ENCODE measurements at places on chromosomes 11 and 22.

DNA sequence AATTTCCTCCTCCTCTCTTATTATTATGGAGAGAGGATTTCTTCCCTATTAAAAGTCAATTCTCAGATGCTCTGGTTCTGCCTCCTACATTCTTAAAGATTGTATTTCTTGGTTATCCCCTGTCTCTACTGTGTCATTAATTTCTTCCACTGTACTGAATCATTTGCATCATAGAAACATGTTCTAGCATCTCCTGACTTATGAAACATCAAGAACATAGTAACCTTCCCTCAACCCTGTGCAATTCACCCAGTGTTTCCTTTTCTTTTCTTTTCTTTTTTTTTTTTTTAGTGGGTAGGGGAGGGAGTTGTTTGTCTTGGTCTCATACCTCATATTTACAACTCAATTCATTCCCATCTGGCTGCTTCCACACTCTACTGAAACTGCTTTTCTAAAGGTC is 288.0 kb upstream of the PLET1 start:
- peak; percentile 42 for DNase-seq

- no peak for DNase-seq
Observed at GRCh38 chr11:67160872-67161783, 42.1 kb downstream of the KDM2A start.

- DNase-seq = peak; percentile 67
Observed at GRCh38 chr11:77198440-77198849, 70.4 kb downstream of the MYO7A start.

DNA sequence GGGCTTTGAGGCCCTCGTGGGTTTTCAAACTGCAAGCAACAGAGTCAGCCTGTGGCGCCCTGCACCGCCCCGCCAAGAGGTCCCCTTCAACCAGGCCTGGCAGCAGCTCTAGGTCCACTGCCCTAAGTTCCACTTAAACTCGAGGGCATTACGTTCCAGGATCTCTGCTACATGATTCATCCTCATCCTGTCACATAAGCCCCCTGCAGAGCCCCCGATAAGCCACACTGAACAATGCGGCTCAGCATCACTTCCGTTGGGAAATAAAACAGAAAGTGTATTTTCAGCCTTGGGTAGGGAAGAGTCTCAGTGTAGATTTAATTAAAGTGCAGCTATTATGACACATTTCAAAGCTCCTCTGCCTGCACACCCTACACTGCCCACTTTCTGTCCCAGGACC is 24.6 kb downstream of the SULT4A1 start:
- no peak for DNase-seq

DNA sequence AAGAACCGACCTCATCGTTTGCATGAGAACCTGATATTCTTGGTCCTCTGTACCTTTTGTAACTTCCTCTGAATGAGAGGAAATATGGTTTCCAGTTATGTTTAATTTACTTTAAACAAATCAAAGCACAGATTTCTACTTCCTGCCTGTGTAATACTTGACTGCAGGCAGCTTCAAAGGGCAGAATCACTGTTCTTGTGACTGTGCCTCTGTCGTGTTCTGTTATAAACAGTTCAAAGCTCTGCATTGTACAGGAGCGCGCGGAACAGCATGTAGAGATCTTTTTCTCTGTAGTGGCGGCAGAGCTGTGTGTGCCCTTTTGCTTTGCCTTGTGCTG is 73.2 kb upstream of the CLDN5 start:
- no peak for DNase-seq

- DNase-seq = no peak
Observed at GRCh38 chr11:109747839-109748238, 325.8 kb downstream of the C11orf87 start.

- no peak for DNase-seq
Observed at GRCh38 chr11:60987577-60988277, 16.2 kb downstream of the CD6 start.

DNA sequence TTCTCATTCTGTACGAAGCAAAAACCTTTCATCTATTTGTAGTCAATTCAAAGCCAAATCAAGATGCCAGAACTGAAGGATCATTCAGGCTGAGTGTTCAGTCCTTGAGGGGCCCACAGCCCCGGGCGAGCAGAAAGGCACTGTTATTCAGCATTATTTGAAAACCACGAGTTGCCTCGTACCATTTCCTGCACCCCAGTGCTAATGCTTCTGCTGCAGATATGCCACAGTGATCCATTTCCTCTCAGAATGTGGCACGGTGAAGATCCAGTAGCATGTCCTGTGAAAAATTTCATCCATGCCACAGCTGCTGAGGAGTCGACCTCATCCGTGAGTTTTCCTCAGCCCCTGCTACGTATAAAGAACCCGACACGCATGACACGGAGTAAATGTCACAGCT is 85.4 kb downstream of the OSBP2 start:
- no peak for DNase-seq

GRCh38 chr11:121590772-121591404 is 138.1 kb upstream of the SORL1-AS1 start:
- no peak for DNase-seq

DNA sequence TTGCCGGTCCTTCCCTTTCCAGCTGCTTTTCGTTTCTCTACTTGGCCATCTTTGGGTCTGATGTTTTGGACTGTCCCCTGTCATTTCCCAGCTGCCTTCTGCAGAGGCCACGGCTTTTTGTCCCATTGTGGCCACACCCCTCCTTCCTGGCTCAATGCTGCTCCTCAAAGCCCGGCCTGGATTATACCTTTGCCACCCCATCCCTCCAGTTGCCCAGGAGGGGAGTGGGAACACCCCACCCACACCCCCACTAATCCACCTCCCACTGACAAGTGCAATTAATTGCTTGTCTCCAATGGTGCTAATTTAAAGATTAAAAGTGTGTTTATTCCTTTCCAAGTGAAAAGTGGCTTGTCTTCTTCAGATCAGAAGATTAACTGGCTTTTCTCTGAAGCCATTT is 34.2 kb upstream of the CSNK2A3 start:
- peak; percentile 82 for DNase-seq

DNA sequence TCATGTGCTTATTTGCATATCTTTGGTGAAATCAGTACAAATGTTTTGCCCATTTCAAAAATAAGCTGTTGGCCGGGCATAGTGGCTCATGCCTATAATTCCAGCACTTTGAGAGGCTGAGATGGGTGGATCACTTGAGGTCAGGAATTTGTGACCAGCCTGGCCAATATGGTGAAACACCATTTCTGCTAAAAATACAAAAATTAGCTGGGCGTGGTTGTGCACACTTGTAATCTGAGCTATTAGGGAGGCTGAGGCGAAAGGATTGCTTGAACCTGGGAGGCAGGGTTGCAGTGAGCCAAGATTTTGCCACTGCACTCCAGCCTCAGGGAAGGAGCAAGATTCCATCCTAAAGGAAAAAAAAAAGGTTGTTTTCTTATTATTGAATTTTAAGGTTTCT is 136.0 kb downstream of the SWAP70 start:
- DNase-seq = no peak

DNA sequence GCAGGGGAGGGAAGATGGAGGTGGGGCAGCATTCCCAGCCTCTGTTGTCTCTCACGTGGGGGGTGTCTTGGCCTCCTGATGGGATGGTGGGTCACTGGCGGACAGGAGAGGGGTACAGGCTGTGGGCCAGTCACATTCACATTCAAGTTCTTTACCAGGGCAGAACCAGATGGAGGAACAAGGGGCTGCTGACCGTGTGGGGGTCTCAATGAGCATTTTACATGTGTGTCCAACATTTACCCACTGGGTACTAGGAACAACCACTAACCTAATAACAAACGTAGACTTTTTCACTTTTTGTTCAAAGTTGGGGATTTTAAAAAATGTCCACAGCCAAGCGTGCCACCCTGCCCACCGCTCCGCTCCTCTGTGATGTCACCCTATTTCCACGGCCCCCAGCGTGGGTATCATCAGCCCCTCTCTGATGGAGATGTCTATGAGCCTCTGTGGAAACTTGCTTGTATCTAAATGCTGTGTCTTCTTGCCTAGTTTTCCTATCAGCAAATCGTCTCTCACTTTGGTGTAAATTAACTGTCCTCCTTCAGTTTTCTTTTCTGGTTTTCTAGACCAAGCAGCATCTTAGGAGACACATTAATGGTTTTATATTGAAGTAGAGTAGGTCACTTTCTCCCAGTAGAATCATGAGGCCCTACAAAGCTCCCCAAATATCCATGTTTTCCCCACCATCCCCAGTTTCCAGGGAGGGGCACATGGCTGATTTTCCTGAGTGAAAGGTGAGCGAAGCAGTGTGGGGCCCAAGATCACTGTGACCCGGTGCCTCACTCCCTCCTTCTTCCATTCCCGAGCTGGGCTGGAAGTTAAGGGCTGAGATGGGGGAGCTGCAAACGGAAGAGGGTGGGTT is 936.7 kb downstream of the BRD1 start:
- DNase-seq = no peak

DNA sequence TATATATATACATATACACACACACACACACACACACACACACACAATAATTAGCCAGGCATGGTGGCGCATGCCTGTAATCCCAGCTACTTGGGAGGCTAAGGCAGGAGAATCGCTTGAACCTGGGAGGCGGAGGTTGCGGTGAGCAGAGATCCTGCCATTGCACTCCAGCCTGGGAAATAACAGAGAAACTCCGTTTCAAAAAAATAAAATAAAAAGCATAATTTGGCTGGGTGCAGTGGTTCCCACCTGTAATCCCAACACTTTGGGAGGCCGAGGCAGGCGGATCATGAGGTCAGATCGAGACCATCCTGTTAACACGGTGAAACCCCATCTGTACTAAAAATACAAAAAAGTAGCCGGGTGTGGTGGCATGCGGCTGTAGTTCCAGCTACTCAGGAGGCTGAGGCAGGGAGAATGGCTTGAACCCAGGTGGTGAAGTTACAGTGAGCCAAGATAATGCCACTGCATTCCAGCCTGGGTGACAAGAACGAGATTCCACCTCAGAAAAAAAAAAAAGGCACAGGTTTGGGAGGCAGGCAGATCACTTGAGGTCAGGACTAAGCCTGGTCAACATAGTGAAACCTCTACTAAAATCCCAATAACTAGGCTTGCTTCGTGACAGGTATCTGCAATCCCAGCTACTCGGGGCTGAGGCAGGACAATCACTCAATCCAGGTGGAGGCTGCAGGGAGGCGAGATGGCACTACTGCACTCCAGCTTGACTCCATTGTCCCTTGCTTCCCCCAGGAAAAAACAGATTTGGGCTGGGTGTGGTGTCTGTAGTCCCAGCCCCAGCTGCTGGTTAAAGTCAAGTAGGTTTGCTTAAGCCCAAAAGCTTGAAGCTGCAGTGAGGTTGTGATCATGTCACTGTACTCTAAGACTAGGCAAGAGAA is 11.8 kb upstream of the WDR74 start:
- peak; percentile 61 for DNase-seq

DNA sequence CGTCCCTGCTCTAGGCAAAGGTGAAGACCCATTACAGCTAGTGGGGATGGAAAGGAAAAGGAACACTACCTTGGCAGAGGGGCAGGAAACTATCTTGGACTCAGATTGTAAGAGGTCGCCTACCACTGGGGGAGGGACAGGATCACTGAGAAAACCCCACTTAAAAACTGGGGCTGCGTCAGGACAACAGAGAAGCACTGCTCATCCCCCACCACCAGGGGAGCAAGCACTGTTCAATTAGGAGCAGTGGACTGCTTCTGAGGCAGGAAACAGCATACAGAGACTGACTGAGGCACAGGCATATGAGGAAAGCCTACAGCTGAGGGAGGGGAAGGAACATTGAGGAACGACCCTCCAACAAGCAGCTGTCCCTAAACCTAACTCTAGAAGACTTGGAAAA is 20.8 kb upstream of the DLAT start:
- DNase-seq = no peak

GRCh38 chr22:40743768-40744167 is 64.5 kb downstream of the MCHR1 start:
- peak; percentile 42 for DNase-seq

GRCh38 chr11:133892584-133893380 is 47.5 kb upstream of the SPATA19 start:
- no peak for DNase-seq

DNA sequence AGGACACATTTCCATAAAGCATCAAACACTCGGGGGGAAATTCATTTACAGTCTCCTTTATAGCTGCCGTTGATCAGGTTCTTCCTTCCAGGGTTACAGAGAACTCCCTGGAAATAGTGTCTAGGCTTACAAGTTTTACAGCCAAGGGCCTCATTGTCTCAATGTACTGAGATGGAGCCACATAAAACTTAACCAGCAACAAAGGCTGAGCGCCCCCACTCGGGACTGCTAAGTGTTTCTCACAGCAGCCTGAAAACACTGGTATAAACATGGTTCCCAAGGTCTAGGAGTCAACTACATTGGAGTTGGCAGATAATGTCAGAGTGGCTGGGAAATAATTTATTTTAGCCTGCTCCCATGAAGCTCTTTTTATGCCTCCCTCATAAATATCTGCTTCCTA is 686.2 kb downstream of the OPCML start:
- no peak for DNase-seq

GRCh38 chr22:46006379-46007002 is 29.5 kb upstream of the WNT7B start:
- peak; percentile 94 for DNase-seq

- DNase-seq = no peak
Observed at GRCh38 chr11:122516686-122517085, 138.8 kb upstream of the UBASH3B start.

GRCh38 chr11:16780146-16780545 is 41.7 kb downstream of the C11orf58 start:
- peak; percentile 28 for DNase-seq

DNA sequence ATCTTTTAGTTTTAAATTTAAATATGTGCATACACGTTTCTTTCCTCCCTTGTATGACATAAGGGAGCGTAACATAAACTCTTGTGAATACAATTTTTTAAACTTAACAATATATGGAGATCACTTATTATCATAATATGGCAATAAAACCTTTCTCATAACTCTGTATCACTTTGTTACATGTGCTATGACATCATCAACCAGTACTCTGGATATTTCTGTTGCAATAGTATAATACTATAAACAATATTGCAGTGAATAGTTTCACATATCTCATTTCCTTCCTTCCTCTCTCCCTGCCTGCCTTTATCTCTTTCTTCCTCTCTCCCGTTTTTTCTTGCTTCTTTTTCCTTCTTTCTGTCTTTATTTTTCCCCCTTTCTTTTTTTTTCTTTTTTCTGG is 1278.0 kb upstream of the CNTN5 start:
- no peak for DNase-seq

Data from NCI-H69 (cell line).